ENCODE measurements at places on chromosomes 12 and 14.
A peak's percentile ranks its signal among the peaks of the same experiment; 100 is the strongest.

GRCh38 chr12:41277946-41278267, 89.8 kb downstream of the PDZRN4 start:
- DNase-seq = peak; percentile 6

GRCh38 chr12:68364328-68364727, 32.2 kb upstream of the MDM1 start:
- no peak for DNase-seq

- DNase-seq = no peak
Observed at GRCh38 chr12:105982022-105982421, 156.7 kb downstream of the NUAK1 start.

- DNase-seq = peak; percentile 97
Observed at GRCh38 chr12:80778005-80778541, 61.4 kb downstream of the MYF5 start.

DNA sequence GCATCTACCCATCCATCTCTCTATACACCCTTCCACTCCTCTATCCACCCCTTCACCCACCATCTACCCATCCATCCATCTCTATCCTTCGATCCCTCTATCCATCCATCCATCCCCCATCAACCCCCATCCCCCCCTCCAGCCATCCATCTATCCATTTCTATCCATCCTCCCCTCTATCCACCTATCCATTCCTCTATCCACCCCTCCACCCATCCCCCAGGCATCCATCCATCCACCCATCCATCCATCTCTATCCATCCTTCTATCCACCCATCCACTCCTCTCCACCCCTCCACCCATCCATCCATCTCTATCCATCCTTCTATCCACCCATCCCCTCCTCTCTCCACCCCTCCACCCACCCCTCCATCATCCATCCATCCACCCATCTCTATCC, 17.5 kb upstream of the GPR132 start:
- no peak for DNase-seq
